ENCODE measurements at places on chromosomes 6 and 20. TPM values are rescaled to one million over a fixed set of nuclear protein-coding genes. Genes with fewer than 3 reads are reported as not detected.

Gene NTSR1
- total RNA-seq: 0.56 TPM

Gene SCRT2
- total RNA-seq: not detected

Gene COL11A2
- under 0.01 TPM for total RNA-seq

Gene EMILIN3
- total RNA-seq: under 0.01 TPM

Gene F13A1
- total RNA-seq: not detected

Gene GSTA1
- 0.18 TPM for total RNA-seq

Gene CALHM4
- not detected for total RNA-seq

DNA sequence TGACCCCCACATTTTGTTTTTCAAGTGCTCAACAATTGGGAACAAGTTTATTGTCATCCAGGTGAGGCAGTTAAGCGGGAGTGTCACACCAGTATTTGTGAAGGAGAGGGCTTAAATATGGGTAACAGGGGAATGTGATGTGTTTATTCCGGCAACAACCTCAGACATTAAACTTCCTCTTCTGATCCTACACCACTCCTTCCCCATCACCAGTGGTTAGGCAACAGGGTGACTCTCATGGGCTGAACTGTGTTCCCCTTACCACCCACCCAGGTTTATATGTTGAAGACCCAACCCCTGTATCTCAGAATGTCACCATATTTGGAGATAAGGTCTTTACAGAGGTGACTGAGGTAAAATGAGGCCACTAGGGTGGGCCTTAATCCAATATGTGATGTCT, 52.1 kb upstream of the RNF182 start:
- no peak for DNase-seq
- H3K36me3 ChIP-seq: no peaks in the 10 kb centered on the region
- peaks cover 3% of the 10 kb centered on the region for H3K4me1 ChIP-seq
- H3K27ac ChIP-seq: no peak overlapping the region
- H3K27me3 ChIP-seq: peaks cover 7% of the 10 kb centered on the region
- no peak overlapping the region for H3K4me3 ChIP-seq

DNA sequence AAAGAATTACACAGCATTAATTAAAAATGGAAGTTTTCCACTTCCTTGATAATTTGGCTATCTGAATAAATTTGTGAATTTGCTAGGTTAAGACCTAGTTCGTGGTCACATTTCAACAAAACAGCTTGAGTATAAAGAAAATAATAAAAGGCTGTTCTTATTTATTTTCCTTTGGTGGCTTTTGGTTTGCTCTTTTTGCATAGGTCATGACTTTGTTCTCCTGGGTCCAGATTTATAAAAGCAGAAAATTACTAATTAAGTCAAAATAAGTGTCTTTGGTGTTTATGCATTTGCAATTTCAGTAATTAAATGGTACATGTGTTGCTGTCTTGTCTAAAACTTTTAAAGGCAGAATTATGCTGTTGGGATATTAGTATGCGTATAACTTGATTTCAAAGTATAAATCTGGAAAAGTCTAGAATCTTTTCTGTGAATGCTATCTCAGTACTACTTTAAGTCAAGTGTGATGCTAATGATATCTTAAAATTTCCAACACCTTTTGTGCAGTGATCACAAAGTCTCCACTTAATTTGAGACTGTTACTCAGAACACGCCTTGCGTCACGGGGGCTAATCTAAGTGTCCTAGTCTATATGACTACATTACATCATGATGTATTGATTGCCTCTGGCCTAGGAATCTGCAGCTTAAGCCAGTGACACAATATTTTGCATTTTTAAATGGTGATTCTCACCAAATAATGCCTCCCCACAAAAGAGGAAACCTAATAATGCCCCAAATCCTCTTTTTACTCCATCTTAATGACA, 41.0 kb downstream of the GNAS start:
- no peak overlapping the region for H3K27ac ChIP-seq
- H3K4me3 ChIP-seq: peak overlapping the region; percentile 11
- peaks cover 5% of the 10 kb centered on the region for H3K36me3 ChIP-seq
- H3K27me3 ChIP-seq: no peaks in the 10 kb centered on the region
- peak; percentile 34 for DNase-seq

DNA sequence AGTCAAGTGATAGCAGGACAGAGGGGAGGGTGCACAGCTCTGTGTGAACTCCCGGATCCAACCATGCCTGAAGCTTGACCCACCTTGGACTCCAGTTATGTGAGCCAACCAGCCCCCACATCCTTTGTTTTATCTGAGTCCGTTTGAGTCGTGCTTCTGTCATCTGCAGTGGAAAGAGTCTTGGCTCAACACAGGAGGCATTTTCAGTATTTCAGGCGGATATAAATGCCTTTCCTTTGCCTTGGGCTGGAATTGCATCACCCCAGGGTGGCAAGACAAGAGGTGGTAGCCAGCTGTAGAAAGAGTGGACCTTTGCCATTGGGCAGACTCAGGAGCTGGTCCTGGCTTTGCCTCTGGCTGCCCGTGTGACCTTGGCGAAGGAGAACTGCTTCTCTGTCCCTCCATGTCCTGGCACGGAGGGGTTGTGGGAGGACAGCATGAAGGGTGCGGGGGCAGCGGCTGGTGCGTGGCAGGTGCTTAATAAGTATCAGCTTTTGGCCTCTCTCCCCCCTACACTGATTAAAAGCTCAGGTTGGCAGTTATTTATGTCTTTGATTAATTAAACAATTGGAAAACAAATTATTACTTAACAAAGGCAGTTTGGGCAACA, 42.6 kb upstream of the APCDD1L start:
- peak; percentile 54 for DNase-seq
- no peaks in the 10 kb centered on the region for H3K27me3 ChIP-seq
- no peaks in the 10 kb centered on the region for H3K36me3 ChIP-seq
- H3K4me3 ChIP-seq: no peak overlapping the region

GRCh38 chr20:32681175-32682084, 7.7 kb upstream of the C20orf203 start:
- H3K4me3 ChIP-seq: no peak overlapping the region
- DNase-seq: peak; percentile 17
- H3K27ac ChIP-seq: no peak overlapping the region
- H3K4me1 ChIP-seq: peaks cover 7% of the 10 kb centered on the region

GRCh38 chr20:53316206-53316937, 277.3 kb downstream of the ZNF217 start:
- no peak for DNase-seq
- H3K4me3 ChIP-seq: no peak overlapping the region
- no peaks in the 10 kb centered on the region for H3K36me3 ChIP-seq

GRCh38 chr20:62205618-62206387, 14.3 kb downstream of the HRH3 start:
- H3K27ac ChIP-seq: no peak overlapping the region
- peaks cover 18% of the 10 kb centered on the region for H3K36me3 ChIP-seq
- H3K4me1 ChIP-seq: no peaks in the 10 kb centered on the region
- DNase-seq: no peak

DNA sequence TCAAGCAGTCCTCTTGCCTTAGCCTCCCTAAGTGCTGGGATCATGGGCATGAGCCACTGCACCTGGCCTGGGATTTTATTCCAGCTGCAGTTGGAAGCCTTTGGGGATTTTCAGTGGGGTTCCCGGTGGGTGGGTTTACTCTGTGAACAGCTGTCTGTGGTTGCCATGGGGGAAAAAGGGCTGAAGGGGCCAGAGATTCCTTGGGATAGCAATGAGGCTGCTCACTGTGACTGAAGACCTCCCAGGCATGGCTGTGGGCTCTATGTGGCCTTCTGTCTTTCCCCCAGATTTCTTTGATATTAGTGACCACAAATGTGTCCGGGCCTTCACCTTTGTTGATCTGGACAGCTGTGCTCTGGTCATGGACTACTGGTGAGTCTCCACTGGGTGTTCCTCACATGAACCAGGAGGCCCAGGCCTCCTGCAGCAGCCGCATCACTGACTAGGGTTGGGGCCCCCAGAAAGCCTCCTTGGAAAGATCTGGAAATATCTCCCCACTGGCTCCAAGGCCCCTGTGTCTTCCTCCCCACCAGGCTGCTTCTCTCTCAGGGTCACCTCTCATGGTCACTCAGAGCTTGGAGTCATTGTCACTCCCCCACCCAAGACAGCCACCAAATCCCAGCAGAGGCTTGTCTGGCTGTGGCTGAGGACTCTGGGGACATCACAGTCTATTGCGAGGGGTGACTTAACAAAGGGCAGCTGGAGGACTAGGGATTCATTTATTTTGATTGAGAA, 33.4 kb downstream of the EFCAB8 start:
- no peak for DNase-seq
- peaks cover 3% of the 10 kb centered on the region for H3K27me3 ChIP-seq
- no peaks in the 10 kb centered on the region for H3K36me3 ChIP-seq
- H3K27ac ChIP-seq: no peak overlapping the region

DNA sequence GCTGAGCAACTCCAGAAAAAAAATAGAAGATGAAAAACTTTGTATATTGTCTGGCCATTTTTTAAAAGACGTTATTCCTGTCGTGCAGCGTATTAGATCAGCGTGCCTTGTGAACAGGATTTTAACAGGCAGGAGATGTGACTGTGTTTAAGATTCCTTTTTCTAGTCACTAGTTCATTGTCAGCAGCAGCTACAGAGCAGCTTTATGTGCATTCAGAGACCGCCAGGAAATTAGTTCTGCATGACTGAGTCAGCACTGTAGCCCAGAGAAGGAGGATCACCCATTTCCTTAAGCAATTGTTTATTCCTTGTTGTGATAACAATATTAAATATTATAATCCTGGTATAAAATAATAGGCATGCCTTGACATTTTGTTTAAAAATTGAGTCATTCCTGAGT, 75.4 kb upstream of the ADGRB3 start:
- no peaks in the 10 kb centered on the region for H3K27me3 ChIP-seq
- no peaks in the 10 kb centered on the region for H3K4me1 ChIP-seq
- no peak overlapping the region for H3K27ac ChIP-seq
- no peak overlapping the region for H3K4me3 ChIP-seq
- H3K36me3 ChIP-seq: no peaks in the 10 kb centered on the region
- no peak for DNase-seq

DNA sequence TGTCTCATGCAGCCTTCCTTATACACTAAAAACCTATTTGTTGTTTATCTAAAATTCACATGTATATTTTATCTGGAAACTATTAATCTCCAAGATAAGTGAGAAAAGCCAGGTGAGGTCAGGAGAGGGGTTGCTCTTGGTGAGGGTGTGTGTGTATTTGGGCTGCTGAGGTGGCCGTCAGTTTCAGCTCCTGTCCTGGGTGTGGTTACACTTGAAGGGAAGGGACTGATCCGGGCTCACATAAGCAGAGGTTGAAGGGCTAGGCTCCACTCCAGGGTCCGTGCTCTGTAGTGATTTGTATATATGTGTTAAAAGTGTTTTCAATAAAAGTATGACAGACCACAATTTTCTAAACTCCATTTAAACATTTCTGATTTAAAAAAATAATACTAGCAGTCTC, 13.5 kb upstream of the SNAI1 start:
- H3K27ac ChIP-seq: no peak overlapping the region
- H3K36me3 ChIP-seq: no peaks in the 10 kb centered on the region
- H3K4me1 ChIP-seq: peaks cover 2% of the 10 kb centered on the region
- no peaks in the 10 kb centered on the region for H3K27me3 ChIP-seq
- no peak for DNase-seq

DNA sequence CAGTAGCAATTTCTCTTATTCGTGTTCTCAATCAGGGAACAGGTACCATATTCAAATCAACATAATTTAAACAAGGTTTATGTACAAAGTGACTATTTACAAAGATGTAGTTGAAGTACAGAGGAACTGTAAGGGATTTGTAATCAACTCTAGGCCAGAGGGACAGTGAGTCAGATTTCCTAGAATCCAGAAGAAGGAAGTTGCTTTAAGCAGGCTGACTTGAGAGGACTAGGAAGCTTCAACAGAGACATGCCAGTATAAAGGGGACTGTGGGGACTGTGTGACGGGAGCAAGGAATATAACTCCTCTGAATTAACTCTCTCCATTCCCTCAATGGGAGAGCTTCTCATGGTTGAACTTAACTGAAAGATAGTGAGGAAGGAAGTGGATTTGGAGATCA, 427.4 kb upstream of the JAG1 start:
- H3K27ac ChIP-seq: no peak overlapping the region
- peak; percentile 67 for DNase-seq
- H3K4me3 ChIP-seq: no peak overlapping the region
- H3K4me1 ChIP-seq: peaks cover 2% of the 10 kb centered on the region

DNA sequence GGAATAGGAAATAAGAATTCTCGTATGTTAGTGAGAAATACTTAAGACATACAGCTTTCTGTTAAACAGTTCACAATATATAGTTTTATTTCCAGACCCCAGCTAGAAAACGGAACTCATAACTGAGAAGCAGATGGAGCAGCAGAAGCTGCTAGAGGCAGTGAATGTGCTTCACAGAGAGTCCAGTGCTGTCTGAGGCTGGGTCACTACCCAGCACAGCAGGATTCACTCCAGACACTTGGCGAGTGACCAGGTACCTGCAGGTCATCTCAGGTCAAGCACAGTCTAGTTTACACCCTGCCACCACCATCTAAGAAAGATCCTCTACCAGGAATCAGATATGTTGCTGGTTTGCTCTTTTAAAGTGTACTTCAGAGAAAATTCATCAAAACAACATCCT, 243.1 kb upstream of the RAB32 start:
- no peaks in the 10 kb centered on the region for H3K36me3 ChIP-seq
- no peak for DNase-seq
- H3K4me3 ChIP-seq: no peak overlapping the region
- H3K4me1 ChIP-seq: no peaks in the 10 kb centered on the region

GRCh38 chr6:44645276-44645675, 257.8 kb downstream of the CDC5L start:
- no peak overlapping the region for H3K27ac ChIP-seq
- H3K27me3 ChIP-seq: peaks cover 5% of the 10 kb centered on the region
- H3K36me3 ChIP-seq: no peaks in the 10 kb centered on the region
- no peak overlapping the region for H3K4me3 ChIP-seq
- no peak for DNase-seq

- DNase-seq: no peak
- no peak overlapping the region for H3K4me3 ChIP-seq
- no peaks in the 10 kb centered on the region for H3K4me1 ChIP-seq
- H3K27me3 ChIP-seq: no peaks in the 10 kb centered on the region
These were observed 46.0 kb downstream of the RFX6 start for GRCh38 chr6:116922853-116923548.

GRCh38 chr6:167113047-167113754, 9.7 kb upstream of the CCR6 start:
- H3K4me3 ChIP-seq: no peak overlapping the region
- no peaks in the 10 kb centered on the region for H3K4me1 ChIP-seq
- H3K36me3 ChIP-seq: no peaks in the 10 kb centered on the region
- H3K27me3 ChIP-seq: no peaks in the 10 kb centered on the region

DNA sequence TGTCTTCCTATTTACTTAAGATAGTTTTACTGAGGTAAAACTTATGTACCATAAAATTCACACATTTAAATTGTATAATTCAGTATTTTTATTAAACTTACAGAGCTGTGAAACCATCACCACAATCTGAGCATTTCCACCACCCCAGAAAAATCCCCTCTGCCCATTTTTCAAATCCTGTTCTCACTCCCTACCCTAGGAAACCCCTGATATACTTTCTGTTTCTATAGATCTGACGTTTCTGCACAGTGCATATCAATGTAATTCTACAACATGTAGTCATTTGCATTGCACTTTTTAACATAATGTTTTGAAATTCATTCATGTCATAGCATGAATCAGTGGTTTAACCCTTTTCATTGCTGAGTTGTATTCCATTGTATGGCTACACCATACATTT, 96.7 kb upstream of the OPRM1 start:
- H3K27me3 ChIP-seq: no peaks in the 10 kb centered on the region
- DNase-seq: no peak
- H3K4me3 ChIP-seq: no peak overlapping the region
- H3K27ac ChIP-seq: no peak overlapping the region
- H3K36me3 ChIP-seq: no peaks in the 10 kb centered on the region
- no peaks in the 10 kb centered on the region for H3K4me1 ChIP-seq

GRCh38 chr6:48744948-48745347, 634.0 kb upstream of the PTCHD4 start:
- no peak overlapping the region for H3K4me3 ChIP-seq
- DNase-seq: peak; percentile 61
- peaks cover 2% of the 10 kb centered on the region for H3K4me1 ChIP-seq
- no peaks in the 10 kb centered on the region for H3K36me3 ChIP-seq

Measured in IMR-90 (cell line).